ENCODE measurements at places on chromosomes 1 and 21.

DNA sequence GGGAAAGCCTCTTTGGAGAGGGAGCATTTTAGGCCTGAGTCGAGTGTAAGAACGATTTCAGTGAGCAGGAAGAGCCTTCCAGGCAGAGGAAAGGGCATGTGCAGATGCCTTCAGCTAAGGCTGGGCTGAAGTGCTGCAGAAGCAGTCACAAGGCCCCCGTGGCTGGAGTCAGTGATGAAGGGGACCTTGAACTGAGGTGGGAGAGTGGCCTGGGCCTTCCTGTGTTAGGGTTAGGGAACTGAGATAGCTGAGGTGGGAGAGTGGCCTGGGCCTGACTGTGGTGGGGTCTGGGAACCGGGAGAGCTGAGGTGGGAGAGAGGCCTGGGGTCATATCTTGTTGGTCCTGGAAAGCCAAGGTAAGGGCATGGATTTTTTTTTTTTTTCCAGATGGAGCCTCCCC, 50.9 kb upstream of the ETV3 start:
- DNase-seq: no peak

DNA sequence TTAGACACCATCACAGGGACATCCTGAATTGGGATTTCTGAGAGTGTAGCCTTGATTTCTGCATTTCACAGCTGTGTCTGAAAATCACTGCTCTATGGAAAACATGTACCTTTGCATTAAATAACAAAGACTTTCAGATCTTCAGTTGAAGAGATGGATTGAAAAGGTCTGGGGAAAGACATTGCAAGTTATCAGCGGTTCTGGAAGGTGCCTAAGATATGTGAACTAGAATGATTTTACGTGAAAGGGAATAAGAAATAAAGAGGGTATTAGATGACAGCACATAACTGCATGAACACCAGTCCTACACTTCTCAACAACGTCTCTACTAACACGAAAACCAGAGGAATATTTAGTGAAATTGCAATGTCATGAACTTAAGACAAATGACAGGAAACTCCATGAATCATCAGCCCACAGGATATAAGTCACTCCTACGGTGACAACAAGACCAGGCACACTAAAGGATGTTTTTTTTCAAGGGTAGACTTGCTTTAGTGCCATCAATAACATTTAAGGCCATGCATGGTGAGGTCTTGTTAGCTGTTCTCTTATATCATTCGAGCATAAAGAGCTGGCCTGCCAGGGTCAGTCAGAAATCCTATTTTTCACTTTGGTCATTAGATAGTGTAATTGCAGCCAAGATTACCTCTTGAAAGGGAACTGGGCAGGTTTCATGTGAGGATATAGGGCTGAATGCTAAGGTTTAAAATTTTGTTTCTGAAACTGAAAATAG, 283.1 kb downstream of the GRIK1 start:
- peak; percentile 44 for DNase-seq

DNA sequence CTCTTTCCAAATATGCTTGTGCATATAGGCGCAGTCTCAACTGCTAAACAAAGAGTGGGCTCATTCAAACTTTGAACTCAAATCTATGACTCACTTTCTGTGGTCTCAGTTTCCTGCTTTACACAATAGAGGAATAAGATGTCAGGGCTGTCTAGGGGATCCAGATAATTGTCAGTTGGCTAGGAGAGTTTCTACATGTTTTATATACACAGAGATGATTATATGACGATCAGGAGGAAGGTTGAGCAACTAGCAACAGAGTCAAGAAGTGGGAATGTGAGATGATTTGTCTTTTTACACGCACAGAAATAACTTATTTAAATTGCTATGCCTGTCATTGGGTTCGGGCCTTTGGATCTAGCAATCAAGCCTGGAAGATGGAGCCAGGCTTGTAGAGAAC, 299.4 kb upstream of the LYPLAL1 start:
- no peak for DNase-seq

DNA sequence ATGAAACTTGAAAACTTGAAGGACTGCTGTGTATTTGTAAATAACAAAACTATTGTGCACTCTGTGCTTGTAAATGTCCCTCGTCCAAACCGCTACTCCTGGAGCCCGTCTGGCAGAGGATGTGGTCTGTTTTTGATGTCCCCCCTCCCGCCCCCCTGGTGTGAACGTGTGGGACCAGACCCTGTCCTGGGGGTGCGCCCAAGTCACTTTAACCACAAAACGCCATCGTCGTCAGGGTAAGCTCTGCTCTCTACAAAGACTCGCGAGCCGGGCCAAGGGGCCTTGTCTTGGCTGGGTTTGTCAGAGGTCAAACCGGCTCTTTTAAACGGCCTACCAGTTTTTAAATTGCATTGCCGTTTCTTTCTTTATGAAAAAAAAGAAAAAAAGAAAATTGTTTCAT, 87.4 kb upstream of the TMEM51 start:
- no peak for DNase-seq

DNA sequence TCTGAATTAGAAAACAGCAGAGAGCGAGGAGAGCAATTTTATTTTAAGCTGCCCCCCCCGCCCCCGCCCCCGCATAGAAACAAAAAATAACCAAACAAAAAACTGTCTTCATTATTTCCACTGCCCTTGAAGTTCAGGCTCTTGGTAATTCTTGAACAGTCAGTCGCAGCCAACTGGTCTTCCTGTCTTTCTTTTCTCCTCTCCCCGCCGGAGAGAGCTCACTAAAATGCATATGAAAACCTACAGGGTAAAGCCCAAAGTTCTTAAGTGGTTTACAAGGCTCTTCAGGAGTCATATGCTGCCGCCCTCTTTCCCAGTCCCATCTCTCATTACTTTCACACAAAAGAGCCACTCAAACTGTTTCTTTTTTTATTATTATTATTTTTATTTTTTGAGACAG, 1.1 kb upstream of the ANKRD35 start:
- no peak for DNase-seq

DNA sequence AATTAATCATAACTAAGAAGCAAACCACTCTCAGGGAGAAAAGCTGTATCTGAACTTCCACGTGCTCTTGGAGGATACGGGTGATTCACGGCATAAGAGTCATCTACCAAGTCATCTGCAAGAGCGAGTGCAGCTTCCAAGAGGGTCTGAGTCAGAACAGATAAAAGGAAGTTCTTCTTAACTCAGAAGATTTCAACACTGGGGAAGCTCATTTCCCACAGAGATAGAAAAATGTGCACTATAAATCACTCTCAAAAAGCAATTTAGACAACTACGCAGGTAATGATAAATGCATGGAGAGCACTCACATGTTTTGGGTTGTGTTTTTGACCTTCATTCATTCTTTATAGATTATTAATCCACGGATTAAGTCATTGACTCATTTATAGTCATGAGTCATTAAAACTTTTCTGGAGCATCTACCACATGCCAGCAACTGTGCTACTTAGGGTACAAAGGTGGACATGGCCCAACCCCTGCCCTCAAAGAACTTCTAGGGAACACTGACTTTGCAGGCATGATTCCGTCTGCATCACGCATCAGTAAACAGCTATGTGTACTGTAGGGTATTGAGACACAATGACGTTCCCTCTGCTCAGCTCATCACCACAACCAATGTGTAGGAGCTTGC, 20.8 kb downstream of the KCNJ15 start:
- peak; percentile 66 for DNase-seq

- no peak for DNase-seq
These were observed 177.7 kb upstream of the GORAB start for GRCh38 chr1:170354246-170354645.

DNA sequence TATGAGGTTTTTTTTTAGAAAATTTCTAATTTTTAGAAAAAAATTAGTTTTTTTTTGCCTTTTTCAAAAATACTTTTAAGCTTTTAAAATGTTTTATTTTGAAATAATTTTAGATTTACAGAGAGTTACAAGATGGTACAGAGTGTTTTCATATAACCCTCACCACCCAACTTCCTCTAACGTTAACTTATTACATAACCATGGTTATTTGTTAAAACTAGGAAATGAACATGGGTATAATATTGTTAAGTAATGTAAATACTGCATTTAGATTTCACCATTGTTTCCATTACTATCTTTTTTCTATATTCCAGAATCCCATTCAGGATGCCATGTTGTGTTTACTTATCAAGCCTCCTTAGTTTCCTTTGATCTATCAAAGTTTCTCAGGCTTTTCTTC, 45.2 kb upstream of the ST6GALNAC3 start:
- no peak for DNase-seq

GRCh38 chr1:14009582-14009981, 309.6 kb downstream of the PRDM2 start:
- no peak for DNase-seq

- DNase-seq: no peak
These were observed 119.3 kb downstream of the LYPLAL1 start for GRCh38 chr1:219292999-219293398.

- DNase-seq: no peak
These were observed 49.0 kb downstream of the MAP10 start for GRCh38 chr1:232853994-232854797.

- no peak for DNase-seq
These were observed 4.6 kb downstream of the NTRK1 start for GRCh38 chr1:156865258-156865657.

DNA sequence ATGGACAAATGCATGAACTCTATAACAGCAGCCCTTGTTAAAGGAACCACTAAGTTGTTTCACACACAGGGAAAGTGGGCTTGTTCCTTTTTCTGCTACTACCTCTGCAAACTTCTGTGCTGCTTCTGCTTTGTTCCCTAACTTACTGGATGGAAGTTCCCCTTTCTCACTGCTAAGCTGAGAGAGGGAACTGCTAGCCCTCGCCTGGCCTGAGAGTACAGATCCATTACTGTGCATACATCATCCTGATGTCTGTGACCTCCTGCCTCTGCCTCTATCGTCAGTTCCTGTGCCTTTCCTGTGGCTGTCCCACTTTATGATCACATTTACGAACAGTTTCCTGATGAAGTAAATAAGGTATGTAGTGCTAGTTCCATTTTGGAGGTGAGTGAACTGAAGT, 3.5 kb downstream of the GNAT2 start:
- no peak for DNase-seq

DNA sequence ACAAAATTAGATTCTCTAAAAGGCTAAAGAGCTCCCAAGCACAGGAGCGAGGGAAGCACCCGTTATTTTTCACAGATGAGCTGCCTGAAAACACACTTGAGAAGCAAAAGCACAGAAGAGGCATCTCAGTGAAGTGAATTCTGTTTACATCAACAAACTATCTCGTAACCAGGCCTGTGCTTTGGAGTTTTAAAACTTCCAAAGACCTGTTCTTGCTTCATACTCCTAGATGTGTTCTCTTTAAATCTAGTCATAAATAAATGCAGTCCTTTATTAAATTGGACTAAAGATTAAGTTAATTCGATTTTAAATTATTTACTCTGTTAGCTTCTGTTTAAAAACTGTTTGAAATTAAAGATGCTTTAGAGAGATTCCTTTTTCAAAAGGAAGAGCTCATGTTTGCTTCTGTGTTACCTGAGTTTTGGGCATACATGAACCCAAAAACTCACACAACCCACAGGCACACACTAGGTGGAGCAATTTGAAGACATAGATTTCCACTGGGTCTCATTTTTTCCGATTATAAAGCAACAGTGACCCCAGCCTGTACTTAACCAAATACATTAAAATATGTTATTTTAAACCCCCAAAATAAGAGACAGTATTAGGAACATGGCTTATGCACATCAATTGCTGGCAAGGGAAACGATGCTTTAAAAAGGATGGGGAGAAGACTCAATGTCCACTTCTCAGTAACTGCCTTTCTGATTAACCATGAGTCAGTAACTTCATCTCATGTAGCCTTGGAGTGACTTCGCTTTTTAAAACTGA, 648.2 kb downstream of the SMYD3 start:
- DNase-seq: peak; percentile 22

DNA sequence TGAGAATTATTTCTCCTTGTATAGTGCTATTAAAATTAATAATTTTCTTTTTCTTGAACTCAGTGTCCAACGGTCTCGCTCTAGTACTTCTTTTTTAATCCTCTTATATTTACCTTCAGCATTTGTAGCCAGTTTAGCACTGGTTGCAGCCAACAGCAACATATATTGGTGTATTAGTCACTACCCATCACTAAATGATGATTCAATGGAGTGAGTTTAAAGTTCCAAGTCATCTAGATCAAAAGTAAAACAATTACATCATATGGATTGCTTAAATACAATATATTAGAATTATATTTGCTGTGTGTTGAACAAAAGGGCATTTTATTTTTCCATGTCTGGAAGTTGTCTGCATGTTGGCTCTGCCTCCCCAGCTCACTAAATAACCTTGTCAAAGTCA, 591.8 kb downstream of the ADGRL2 start:
- DNase-seq: no peak

DNA sequence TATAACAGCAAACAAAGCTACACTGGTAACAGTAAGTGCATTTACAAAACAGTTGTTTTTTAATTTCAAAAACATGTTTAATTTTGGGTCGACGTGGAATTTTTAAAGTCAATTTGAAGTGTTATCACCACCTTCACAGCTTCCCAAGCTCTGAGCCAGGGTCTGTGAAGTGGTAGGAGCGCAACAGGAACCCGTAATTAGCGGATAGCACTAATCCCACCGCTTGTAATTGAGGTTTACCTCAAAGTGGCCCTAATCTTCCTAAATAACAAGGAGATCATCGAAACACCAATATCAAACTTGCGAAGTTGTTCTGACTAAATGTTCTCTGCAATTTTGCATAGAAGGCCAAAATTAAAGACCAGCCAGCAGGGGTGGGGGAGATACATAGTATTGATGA, 18.8 kb downstream of the LBR start:
- DNase-seq: no peak

- no peak for DNase-seq
These were observed 59.7 kb downstream of the ALPL start for GRCh38 chr1:21568809-21569385.

- DNase-seq: no peak
These were observed 111.5 kb downstream of the KCNK1 start for GRCh38 chr1:233725423-233725822.

DNA sequence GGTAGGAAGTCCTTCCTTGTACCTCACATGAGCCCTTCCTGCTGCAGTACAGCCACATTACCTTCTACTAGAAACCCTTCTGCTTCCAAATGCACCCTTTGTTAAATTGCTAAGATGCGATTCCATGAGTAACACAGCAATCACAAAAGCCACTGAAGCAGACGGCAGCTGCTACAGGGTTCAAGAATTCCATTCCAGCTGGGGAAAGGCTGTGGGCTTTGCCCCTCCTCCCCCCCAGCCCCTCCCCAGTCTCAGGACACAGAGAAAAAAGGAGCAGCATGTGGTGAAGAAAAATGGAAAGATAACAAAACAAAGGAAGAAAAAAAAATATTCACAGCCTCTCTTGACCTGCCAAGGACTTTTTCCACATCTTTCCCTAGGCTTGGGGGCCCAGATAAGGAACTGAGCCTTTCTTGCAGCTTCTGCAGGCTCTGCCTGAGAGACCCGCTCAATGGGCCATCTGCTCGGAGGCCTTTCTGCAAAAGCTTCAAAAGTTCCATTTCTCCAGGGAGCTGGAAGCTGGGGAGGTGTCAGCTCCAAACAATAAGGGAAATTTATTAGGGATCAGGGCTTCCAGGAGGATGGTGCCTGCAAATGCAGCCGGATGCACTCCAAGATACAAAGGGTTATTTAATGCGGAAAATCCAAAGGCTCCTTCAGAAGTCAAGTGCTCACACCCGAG, 72.1 kb downstream of the SYT2 start:
- no peak for DNase-seq

GRCh38 chr21:23131177-23131576, 2133.0 kb downstream of the NCAM2 start:
- DNase-seq: no peak

- no peak for DNase-seq
These were observed 31.8 kb upstream of the PLD5 start for GRCh38 chr1:242556276-242556675.

Data from SW 1271 (cell line).